T-helper 17 cell (primary cell): ENCODE measurements at places on chromosomes 6 and 20. TPM values are rescaled to one million over a fixed set of nuclear protein-coding genes. Genes with fewer than 3 reads are reported as not detected.
A peak's percentile ranks its signal among the peaks of the same experiment; 100 is the strongest.

- no peak for DNase-seq
Measured at GRCh38 chr20:12012241-12013222, 94.8 kb downstream of the BTBD3 start.

GRCh38 chr20:50609438-50609989 is 81.8 kb downstream of the RIPOR3 start:
- DNase-seq: no peak

DNA sequence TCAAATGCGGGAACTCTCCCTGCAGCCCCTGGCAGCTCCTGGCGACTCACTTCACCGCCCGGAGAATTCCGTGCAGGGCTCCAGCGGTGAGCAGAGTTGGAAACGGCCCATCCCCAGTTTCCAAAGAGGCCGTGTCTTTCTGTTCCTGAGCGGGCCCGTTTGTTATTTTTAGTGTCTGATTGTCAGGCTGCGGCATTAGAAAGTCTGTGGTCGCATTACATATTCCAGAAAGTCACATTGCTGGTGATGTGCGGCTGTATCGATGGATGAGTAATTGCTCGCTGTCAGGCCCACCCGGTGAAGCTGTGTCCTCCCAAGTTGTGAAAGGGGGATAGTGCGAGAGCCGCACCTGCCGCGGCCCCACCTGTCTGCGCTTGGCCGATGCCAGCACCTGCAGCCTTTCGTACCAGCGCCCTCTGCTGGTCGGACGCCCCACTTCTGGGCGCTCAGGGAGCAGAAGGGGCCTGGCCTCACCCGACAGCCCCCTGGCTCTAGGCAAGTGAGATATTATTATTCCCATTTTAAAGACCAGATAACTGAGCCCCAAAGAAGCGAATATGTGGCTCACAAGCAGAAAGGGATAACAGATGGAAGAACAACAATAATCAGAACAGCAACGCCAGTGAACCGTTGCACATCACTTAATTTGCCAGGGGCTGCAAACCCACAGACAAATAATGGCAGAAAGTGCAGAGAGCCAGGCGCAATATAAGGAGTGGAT is 244.9 kb downstream of the TSHZ2 start:
- DNase-seq: peak; percentile 86

Gene SLC22A1
- 0.21 TPM for total RNA-seq

DNA sequence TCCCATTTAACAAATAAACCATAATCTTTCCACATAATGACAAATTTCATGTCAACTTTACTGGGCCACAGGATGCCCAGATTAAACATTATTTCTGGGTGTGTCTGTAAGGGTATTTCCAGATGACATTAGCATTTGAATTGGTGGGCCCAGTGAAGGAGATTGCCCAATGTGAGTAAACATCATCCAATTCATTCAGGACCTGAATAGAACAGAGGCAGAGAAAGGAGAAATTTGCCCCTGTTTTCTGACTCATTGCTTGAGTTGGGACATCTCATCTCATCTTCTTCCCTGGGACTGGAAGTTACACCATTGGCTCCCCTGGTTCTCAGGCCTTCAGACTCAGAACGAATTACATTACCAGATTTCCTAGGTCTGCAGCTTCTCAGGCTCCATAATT is 142.9 kb downstream of the TPBG start:
- no peak for DNase-seq

DNA sequence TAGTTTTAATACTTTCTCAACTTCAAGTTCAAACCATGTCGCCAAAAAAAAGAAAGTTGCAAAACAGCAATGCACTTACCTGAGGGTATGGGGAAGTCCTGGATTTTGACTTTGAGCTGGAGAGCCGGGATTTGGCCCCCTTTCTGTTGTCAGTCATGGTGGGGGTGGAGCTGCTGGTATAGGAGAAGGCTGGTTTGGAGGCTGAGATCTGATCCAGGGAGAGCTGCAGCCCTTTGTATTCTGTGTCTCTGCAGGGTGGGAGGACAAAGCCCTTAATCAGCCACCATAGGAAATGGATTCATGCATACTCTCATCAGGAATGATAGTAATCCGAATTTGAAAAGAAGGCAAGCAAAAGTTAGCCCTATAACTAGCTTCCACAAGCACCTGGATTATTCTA is 44.0 kb downstream of the SIM1 start:
- no peak for DNase-seq

DNA sequence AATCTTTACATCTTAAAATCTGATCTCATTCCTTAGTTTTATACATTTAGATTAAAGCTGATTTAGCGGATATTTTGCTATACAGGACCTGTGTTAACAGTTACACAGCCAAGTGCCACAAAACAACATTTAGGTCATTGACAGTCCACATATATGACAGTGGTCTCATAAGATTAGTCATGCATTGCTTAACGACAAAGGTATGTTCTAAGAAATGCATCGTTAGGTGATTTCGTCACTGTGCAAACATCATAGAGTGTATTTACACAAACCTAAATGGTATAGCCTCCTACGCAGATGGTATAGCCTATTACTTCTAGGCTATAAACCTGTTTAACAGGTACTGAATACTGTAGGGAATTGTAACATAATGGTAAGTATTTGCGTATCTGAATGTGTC is 21.6 kb downstream of the ADGRG6 start:
- DNase-seq: no peak

DNA sequence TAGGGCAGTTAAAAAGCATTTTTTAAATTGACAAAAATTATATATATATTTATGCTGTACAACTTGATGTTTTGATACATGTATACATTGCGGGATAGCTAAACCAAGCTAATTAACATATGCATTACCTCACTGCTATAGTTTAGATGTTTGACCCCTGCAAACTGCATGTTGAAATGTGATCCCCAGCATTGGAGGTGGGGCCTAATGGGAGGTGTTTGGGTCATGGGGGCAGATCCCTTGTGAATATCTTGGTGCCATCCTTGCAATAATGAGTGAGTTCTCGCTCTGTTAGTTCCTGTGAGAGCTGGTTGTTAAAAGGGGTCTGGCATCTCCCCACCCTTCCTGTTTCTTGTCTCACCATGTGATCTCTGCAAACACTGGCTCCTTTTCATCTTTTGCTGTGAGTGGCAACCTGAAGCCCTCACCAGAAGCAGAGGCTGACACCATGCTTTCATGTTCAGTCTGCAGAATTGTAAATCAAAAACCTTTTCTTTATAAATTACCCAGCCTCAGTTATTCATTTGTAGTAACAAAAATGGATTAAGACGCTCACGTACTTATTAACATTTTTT is 111.8 kb downstream of the MCHR2 start:
- no peak for DNase-seq

DNA sequence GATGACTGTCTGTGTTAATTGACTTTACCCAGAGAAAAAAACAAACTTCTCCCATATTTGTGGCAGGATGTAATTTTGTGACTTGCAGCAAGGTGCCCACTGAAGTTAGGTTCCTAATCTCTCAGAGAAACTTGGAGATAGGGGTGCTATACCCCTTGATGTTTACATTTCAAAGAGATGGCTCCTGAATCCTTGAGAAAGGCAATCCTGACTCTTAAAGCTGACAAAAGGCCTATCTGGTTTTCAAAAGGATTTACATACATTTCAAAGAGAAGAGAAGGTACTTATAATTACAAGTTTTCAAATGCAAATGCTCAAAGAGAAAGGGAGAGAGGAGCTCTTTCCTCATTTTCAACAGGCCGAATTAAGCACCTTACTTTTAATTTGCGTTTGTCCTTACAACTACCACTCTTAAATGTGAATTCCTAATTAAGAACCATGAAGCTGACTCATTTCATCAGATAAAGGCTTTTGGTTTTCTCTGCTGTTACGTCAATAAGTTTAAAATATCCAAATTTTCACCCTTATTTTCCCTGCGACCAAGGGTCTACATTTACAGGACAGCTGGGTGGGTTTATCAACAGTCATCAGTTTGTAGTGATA is 711.8 kb upstream of the MAP3K7 start:
- DNase-seq: no peak

Gene TSHZ2
- total RNA-seq: 30.7 TPM

Gene SNAI1
- 2.2 TPM for total RNA-seq

Gene KCNG1
- 0.90 TPM for total RNA-seq

Gene MATN4
- not detected for total RNA-seq

DNA sequence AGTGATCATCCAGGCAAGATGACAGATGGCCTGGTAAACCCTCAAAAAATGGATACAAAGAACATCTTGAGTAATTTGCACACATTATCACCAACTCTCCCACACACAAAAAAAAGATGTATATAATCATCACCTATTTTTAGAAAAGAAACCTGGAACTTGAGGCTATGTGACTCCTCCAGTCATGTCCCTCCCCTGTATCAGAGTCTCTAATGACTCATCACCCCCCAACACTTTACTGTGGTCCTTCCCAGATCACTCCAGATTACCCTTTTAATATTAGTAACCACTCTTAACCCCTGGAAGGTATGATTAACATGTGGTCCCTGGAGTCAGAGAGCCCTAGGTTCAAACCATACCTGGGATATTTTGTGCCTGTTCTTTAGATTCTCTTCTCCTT is 144.8 kb downstream of the ZNF217 start:
- DNase-seq: no peak

DNA sequence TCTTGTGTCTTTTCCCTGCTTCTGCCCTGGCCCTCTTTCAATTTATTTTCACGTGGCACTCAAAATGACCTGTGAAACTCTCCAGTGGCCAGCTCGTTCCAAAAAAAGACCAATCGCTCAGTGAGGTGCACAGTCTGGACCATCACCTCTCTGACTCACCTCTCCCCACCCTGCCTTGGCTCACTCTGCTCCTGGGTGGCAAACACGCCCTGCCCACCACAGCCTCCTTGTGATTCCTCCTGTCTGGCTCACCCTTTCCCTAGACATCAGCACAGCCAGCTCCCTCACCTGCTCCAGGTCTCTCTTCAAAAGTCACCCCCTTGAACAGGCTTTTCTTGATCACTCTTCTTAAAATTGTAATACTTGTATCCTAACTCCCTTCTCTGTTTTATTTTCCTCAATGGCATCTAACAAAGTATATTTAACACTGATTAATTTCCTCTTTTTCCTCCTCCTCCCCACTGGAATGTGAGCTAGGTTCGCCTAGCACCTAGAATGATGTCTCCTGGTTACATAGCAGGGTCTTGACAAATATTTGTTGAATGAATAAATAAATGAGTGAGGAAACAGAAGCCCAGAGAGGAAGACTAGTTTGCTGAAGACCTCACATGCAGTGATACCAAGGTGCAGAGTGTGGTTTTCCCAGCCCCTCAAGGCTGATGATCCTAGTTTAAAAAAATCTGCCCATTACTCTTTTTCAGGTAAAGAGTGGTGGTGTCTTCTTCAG is 109.0 kb downstream of the GJA10 start:
- DNase-seq: no peak

DNA sequence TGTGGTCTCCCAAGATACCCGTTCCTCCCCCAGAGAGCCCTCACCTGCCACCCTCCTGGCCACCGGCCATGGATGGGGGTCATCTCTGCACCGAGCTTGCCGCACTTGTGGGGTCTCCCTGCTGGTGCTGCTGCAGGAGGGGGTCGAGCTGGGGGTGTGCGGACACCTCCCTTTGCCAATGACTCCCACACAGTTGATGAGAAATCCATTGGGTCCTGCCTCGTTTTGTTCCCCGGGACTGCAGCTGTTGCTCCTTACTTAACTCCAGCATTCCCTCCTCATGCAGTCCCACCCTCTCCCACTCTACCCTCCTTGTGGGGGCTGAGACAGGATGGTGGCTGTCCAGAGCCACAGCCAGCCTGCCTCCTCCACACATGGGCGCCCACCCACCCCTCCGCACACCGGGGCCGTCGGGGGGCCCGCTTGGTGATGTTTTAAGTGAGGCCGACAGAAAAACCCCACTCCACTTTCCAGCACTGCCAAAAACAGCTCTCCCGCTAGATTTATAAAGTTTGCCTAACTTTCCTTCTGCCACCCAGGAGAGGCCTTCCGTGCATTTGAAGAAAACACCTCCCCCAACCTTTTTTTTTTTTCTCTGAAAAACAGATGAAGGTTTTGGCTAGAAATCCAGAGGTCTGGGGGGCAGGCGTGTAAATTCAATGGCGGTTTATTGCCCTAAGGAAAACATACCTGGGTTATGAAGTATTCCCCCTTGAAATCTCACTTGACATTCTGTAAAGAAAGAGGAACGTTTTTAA is 53.5 kb upstream of the APCDD1L start:
- no peak for DNase-seq

Gene CRISP2
- total RNA-seq: not detected

- no peak for DNase-seq
Measured at GRCh38 chr6:72844614-72845013, 222.8 kb downstream of the KCNQ5 start.
